ENCODE measurements at places on chromosomes 4 and X.

GRCh38 chr4:123953566-123953965 is 557.0 kb downstream of the SPRY1 start:
- no peak for DNase-seq

- no peak for DNase-seq
Observed at GRCh38 chr4:176875446-176875930, 82.8 kb upstream of the VEGFC start.

GRCh38 chr4:112766422-112766821 is 129.5 kb downstream of the LARP7 start:
- no peak for DNase-seq

- no peak for DNase-seq
Observed at GRCh38 chrX:116317409-116317808, 119.0 kb upstream of the SLC6A14 start.

GRCh38 chr4:188911199-188911598 is 772.0 kb downstream of the TRIML1 start:
- no peak for DNase-seq

- DNase-seq = no peak
Observed at GRCh38 chrX:150870487-150871340, 27.8 kb downstream of the CD99L2 start.

DNA sequence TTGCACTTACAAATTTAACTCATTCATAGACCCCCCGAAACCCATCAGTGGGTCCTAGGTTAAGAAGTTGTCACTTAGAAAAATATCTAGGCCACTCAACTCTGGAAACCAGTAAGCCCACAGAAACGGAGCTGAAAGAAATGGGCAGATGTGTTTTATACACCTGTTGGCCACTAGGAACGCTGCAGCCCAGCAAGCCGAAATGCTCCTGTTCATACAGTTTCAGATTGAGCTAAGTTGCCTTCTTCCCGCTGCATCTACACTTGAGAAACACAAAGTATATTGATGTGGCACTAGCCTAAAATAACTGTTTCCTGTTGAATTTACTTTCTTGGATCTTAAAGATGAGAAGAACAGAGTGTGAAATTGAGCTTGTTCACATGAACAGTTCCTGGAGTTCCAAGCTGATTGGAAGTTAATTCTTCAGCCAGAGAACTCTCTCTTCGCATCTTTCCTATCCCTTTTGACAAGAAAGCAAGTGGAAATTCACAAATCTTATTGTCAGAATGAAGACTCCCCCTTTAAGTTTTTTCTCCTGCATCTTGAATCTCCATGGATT is 174.1 kb downstream of the RBMX2 start:
- peak; percentile 18 for DNase-seq

DNA sequence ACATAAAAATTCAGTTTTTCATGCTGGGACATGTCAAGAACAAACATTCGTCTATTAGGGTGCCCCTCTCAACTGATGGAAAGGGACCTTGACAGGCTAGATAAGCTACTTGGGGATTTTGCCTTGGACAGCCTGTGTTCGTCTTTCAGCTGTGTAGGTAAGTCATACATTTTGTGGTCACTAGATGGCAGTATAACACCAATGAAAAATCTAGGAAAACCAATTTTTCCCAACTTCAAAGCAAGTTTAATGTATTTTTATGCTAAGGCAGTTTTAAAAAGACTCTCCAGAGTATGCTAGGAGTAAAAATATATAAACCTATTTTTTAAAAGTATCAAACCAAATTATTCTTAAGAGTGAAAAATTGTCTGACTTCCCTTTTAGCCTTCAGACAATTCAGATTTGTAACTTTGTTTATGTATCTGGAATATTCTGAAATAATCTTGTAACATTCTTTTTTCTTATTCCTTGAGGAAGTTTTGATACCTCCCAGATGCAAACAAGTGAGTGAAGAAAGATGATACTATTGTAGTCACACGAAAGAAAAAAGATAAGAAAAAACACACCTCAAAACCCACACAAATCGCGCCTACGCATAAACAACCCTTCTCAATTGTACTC is 158.3 kb downstream of the CPE start:
- peak; percentile 1 for DNase-seq

- no peak for DNase-seq
Observed at GRCh38 chrX:133850399-133850798, 135.0 kb downstream of the GPC3 start.
